ENCODE measurements at places on chromosomes 12 and 14.

- DNase-seq: no peak
Measured at GRCh38 chr14:33560718-33561431, 390.0 kb downstream of the EGLN3 start.

DNA sequence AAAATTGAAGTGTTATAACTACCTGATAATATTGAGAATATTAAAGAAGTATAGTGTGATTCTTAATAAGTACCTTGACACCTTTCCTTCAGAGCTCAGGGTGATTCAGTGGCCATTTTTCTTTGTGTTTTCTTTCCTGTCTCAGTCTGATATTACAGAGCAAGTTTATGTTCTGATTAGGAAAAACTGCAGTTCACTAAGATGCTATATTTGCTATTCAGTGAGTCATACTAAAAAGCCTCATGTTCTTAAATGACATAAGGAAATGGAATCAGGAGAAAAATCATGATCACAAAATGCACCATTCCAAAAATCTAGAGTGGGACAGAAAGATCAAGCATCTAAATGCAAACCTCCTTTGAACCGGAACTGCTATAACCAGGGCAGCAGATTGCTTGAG lies 390.6 kb upstream of the ATP2B1 start:
- DNase-seq: no peak

DNA sequence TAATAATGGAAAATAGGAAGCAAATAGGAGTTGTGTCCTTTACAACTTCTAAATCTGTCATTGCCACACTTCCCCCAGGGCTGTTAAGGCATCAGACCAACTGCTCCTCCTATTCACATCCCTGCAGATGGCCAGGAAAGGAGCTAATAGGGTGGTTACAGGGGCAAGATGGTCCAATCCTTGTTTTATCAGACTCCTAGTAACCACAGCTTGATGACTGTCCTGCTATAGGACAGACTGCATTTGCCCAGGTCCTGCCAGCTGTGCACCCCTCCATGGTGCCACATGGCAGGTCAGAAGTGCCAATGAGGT lies 10.9 kb upstream of the KRT2 start:
- DNase-seq: no peak

DNA sequence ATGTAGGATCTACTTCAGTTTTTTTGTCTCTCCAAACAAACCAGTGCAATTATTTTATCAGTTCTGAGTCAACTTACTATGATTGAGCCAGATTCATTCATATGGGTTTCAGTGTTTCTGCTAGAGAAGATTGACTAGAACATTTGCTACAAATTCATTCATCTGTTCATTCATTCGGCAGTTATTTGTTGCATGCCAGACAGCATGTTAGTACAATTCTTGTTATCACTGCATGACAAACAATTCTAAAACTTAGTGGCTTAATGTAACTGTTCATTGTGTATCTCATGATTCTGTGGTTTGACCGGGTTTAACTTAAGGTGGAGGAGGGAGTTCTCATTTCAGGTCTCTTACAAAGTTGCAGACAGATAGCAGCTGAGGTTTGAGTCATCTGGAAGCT lies 52.3 kb downstream of the POLR3B start:
- no peak for DNase-seq

- no peak for DNase-seq
Measured at GRCh38 chr12:9273276-9273675, 65.1 kb upstream of the PZP start.

- no peak for DNase-seq
Measured at GRCh38 chr12:42201063-42201462, 37.0 kb downstream of the YAF2 start.

- no peak for DNase-seq
Measured at GRCh38 chr12:774051-774614, 21.8 kb downstream of the WNK1 start.

DNA sequence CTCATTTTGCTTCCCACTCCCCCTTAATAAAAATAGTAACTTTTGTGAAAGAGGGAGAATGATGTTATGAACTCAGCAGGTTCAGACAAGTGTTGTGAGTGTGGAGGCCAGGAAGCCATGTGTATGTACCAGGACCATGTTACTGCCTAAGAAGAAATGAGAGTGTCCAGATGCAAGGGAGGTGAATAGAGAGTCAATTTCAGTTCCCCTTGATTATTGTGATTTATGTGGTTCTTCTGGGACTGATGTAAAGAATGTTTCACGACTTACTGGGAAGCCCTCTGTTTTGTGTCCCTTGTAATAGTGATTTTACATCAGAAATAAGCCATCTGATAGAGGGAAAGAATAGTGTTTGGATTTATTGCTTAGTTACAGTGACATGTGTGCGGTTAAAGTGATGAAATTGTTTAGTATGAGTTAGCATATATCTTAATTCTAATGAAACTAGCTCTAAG lies 32.5 kb downstream of the FBXO34 start:
- no peak for DNase-seq
